A673 (cell line): ENCODE measurements at places on chromosomes 6 and 20.

DNA sequence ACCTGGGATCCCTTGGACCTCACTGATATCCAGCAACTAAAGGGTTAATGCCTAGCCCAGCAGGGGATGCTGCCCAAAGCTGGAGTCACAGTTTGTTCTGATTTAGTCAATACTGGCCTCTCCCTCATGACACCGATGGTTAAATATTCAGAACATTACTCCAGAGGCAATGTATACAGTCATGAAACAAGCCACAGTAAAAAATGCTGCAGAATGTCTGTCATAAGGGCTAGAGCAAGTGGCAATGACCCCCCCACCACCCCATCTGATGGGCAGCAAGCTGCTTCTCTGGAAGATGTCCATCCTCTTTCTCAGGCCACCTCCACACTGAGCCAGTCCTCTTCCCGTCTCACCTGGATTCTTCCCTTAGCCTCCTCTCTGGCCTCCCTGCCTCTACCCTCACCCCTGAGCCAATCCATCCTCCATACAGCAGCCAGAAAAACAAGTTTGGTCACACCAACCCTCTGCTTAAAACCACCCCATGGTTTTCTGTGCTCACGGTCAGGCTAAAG lies 99.0 kb upstream of the KCNG1 start:
- DNase-seq: no peak

- no peak for DNase-seq
Observed at GRCh38 chr20:21326700-21327099, 23.6 kb downstream of the XRN2 start.

- DNase-seq: no peak
Observed at GRCh38 chr6:137491478-137491877, 2.7 kb downstream of the OLIG3 start.

- DNase-seq: no peak
Observed at GRCh38 chr20:10172998-10173655, 45.5 kb upstream of the SNAP25 start.

GRCh38 chr6:142954844-142955243 lies 9.9 kb upstream of the HIVEP2 start:
- no peak for DNase-seq
